Activated CD4-positive, alpha-beta T cell treated with anti-CD3 and anti-CD28 coated beads, Interleukin-2, amount 10 ng/mL, durations not matched to agents 7 days and 5 days (primary cell): ENCODE measurements at places on chromosomes 6 and 20. TPM values are rescaled to one million over a fixed set of nuclear protein-coding genes. Genes with fewer than 3 reads are reported as not detected.

NMBR gene
- not detected for total RNA-seq

ATP6V1G2 gene
- total RNA-seq = 3.6 TPM

RFX6 gene
- total RNA-seq = not detected

RIPPLY2 gene
- total RNA-seq = not detected

BCAS4 gene
- 7.4 TPM for total RNA-seq

MGME1 gene
- total RNA-seq = 36.8 TPM

PPP1R3D gene
- total RNA-seq = 7.0 TPM

OOEP gene
- total RNA-seq = 1.5 TPM

PKIG gene
- total RNA-seq = 5.1 TPM

ADGRF1 gene
- total RNA-seq = not detected

LGSN gene
- not detected for total RNA-seq

HRH3 gene
- total RNA-seq = not detected

XKR7 gene
- total RNA-seq = 0.05 TPM
